Stimulated activated CD8-positive, alpha-beta memory T cell treated with anti-CD3 and anti-CD28 coated beads, Interleukin-4, amount 100 ng/mL, for 24 hours (primary cell): ENCODE measurements at places on chromosomes 7 and 10.

- no peak for DNase-seq
Measured at GRCh38 chr10:97024168-97025073, 161.3 kb downstream of the SLIT1 start.

- peak; percentile 5 for DNase-seq
Measured at GRCh38 chr10:26890956-26891355, 30.2 kb upstream of the ABI1 start.

GRCh38 chr10:117135026-117135372 lies 3.1 kb downstream of the VAX1 start:
- DNase-seq, result no peak

GRCh38 chr10:27746397-27747095 lies 927 bp upstream of the MKX start:
- DNase-seq, result no peak

- DNase-seq, result no peak
Measured at GRCh38 chr7:78197447-78197846, 398.9 kb downstream of the PHTF2 start.

DNA sequence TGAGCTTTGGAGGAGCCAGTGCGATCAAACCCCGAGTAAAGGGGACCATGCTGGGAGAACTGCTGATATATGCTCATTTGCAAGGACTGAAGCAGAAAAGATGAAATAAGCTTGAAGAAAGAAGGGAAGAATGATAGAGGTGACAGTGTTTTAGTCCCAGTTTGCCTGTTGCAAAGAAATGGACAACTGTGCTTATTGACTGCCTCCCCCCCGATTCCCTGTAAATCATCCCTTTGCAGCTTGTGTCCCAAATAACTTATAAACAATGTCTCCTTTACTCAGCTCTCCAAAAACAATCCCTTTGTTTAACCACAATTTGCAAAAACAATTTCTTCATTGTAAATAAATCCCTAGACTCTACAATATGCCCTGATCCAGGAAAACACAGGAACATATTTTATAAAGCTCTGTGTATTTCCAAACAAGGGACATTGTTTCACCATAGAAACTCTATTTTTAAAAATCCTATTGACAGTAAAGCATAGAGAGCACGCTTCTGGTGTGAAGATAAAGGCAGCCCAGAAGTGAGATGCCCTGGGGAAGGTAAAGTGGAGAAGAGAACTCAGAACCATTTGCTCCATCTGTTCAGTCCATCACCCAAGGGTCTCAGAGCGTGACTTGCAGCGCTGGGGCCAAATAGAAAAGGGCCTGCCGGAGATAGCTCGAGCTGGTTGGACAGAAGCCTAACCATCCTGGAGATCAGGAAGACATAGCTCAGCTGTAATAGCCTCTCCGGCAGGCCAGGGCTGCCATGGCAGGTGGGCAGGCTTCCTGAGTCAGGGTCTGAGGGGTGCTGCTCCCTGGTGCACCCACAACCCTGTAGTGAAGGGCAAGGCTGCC lies 280.5 kb downstream of the WDR11 start:
- no peak for DNase-seq

DNA sequence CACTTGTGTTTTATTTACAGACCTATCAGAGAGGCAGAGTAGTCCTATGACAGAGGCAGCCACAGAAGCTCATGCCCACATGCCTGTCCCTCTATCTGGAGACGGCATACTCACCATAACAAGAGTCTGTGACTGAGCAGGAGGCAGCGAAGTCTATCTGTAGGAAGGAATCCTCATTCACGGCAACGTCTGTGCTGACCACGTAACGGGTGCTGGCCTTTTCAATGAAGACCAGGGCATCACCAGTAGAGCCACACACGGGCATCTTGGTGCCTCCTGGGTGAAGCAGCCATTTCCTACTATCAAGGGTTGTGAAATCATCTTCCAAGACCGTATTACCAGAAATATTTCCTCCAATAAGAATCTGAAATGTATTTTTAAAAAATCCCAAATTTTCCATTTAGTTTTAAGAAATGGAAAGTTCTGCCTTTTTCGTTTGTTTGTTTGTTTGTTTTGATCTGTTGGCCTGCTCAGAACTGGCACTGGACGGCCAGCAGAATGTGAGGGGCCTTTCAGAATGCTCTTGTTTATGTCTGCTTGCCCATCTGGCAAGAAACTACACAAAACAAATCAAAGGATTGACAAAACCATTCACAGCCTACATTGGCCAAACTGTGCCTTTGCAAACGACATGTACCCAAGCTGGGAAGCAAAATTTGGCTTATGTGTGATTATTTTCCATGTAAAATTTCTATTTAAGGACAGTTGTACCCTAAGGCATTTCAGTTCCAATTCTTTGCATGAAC lies 93.1 kb upstream of the SLC26A5 start:
- no peak for DNase-seq

- no peak for DNase-seq
Measured at GRCh38 chr10:123639131-123639530, 27.0 kb upstream of the GPR26 start.

DNA sequence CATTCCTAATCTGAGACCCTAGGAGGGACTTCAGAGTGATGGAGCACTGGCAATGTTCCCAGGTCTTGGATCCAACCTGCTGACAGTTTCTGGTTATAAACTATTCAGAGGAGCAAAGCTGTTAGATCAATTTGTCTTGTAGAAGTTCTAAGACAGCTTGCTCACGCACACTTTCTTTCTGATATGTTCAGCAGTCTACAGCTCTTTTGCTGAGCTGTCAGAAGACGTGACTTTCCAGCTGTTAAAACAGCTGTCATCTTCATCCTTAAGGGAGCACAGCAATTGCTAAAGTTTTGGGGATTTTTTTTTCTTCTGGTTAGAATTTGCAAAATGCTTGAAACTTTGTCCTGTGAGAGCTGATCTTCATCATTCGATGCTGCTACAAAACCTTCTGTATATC lies 823.1 kb downstream of the SORCS1 start:
- DNase-seq, result no peak

- no peak for DNase-seq
Measured at GRCh38 chr10:98055841-98056516, 25.6 kb upstream of the CRTAC1 start.

- no peak for DNase-seq
Measured at GRCh38 chr7:45367026-45367425, 207.1 kb upstream of the ADCY1 start.

DNA sequence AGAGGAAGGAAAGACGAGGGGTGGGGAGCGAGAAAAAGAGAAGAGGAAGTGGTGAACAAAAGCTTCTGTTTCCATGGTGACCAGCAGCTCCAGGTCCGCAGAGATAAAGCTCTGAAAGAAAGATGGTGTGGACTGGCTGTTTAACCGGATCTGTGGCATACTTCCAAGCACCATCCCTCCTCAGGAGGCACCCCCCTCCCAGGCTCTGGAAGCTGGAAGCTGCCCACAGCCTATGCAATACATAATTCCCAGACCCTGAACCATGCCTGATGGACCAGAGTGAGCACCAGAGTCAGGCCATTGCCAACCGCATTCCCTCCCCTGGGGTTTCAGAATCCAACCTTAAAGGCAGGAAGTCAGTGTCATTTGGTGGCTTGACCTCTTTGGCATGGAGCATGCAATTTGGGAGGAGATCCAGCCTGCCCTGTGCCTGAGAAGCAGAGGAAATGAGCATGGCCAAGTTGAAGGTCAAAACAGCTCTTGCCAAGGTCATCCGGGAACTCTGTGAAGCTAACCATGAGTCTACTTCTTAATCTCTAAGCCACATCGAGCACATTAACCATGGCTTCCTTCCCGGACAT lies 22.2 kb upstream of the CPXM2 start:
- no peak for DNase-seq

- no peak for DNase-seq
Measured at GRCh38 chr7:132858251-132858650, 223.6 kb downstream of the CHCHD3 start.

DNA sequence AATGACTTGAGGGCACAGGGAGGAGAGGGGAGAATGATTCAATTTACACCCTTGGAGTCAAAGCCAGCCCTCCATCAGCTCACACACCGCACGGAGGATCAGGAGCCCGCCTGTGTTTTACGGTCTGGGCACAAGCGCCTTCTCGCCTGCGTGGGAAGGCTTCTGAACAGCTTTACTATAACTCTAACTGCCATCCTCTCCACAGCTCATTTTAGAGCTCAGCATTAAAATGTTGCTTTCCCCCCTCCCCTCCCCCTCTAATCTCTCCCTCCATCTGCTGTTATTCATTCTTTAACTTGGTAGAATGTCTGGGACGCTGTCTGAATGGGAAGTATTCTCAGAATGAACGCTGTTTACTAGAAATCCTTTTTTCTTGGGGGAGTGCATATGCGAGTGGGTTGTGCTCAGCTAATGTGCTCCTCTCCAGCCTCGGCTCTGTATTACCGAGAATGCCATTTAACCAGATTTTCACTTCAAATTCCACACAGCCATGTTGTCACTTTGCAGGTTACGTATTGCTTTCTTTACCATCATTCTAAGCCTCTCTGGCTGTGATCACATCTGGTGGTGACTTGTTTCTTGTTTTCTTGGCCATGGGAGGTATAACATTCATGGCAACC lies 140.1 kb downstream of the GFRA1 start:
- DNase-seq, result no peak

- no peak for DNase-seq
Measured at GRCh38 chr7:29270594-29271318, 76.2 kb downstream of the CHN2 start.

DNA sequence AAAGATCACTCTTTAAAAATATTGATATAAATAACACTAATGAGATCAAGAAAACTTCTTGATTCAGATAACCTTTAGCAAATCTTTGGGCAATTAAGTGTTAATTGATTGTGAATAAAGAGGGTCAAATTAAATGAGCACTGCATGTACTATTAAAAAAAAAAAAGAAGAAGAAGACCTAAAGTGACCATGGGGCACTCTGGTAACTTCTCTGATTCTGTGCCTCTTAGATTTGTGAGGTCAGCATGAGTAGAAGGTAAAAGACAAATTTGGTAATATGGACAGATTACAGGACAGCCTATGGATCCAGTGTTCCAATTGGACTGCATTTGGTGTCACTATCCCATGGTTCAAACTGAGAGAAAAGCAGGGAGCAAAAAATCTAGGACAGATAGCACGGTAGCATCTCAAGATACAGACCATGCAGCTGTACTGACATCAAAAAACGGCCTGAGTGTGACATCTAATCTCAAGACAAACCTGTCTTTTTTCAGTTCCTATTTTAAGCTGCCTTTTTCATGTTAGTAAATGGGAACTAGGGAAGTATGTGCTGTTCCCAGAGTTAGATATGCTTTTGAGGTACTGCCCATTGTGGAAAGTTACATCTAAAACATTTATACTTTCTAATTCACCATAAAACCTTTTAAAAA lies 128.0 kb downstream of the KCND2 start:
- DNase-seq, result no peak

- DNase-seq, result no peak
Measured at GRCh38 chr7:113283861-113284260, 165.5 kb upstream of the SMIM30 start.

DNA sequence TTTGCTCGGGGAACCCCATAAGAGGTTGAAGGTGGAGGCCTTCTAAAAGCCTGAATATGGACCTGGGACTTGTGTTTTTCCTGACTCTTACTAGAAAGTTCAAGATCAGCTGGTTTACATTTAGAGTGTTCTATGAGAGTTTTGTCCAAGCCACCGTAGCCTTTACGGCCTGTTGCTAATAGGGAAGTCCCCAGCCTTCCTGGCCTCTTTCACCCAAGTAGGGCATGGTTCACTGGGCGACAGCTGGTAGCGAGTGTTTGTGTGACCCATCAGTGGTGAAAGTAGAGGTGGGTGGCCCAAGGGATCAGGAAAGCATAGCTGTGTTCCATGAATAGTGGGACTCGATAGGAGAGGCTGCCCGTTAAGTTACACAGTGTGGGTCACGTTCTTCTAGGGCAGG lies 60.1 kb downstream of the RABGEF1 start:
- no peak for DNase-seq

DNA sequence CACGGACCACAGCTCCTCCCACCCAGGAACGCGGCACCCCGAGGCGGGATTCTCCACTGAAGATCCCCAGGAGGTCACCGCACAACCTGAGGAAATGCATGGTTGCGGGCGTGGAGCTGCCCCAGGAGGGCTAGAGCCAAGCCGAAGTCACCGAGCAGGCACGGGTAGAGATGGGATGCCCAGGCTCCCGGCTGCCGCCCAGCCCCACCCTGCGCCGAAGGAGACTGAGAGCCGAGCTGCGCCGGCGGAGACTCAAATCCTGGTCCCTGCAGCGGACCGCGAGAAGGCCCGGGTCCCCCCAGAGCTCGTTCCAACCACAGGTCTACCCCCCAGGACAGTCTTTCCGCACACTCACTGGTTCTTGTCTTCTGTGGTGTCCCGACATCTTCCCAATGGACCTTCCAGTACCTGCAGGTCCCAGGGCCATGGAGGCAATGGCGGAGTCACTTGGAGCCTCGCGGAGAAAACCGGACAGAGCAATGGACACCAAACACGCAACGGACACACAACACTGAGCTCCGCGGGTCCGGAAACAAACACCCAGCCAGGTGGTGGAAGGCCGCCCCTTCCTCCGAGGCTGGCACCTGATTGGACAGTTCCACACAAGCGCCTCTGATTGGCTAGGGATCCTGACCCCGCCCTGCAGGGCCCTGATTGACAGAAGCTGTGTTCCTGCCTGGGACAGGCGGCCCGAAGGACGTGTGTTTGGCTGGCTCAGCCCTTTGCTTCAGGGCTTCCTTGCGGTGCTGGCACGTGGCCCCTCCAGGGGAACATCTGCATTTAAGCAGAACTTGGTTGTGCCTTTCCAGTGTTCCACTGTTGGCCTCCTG lies 331.9 kb upstream of the NUPR2 start:
- no peak for DNase-seq

DNA sequence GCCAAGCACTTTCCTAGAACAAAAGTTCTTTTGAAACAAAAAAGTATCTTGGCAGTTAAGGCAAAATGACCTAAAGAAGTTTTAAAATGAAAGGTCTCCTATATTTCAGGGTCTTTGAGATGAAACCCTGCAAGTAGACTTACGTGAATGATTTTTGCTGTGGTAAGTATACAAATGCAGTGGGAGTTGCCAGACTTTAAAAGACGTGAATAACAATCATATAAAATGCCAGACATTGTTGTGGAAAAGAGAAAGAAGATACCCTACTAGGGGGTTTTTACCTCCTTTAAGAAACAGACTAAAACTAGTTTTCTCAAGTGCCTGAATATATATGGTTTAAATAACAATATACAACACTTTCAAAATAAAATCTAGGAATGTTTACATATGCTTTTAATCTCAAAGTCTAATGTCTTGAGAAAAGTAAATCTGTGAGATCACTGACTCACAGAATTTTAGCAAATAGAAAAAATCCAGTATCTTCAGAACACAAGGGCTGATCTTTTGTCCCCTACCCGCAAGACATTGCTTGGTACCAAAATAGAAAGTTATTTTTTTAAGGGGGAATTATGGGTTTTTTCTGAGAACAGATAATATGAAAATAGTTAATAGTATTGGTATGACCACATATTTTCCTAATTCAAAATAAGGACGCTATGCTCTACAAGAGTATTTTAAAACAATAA lies 29.5 kb downstream of the LRRC17 start:
- DNase-seq, result no peak

GRCh38 chr10:95532536-95532935 lies 28.6 kb downstream of the SORBS1 start:
- no peak for DNase-seq

DNA sequence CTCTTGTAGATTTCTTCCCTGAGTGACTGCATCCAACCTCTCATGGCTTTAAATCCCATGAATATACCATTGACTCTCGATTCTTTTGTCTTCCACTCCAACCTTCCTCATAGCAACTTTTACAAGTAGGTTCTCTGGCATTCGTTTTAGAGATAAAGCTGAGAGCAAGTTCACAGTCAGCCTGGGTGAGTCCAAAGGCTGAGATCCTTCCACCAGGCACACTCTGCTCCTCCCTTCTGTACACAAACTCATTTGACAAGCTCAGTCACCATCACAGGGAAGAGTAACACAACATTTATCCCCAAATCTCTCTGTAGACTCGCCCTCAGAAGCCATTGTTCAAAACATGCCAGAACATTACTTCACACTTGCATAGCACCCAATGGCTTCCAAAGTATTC lies 10.9 kb downstream of the CTTNBP2 start:
- no peak for DNase-seq
